Transverse colon (tissue), 4 donors: ENCODE measurements at places on chromosomes 6 and 20.

DNA sequence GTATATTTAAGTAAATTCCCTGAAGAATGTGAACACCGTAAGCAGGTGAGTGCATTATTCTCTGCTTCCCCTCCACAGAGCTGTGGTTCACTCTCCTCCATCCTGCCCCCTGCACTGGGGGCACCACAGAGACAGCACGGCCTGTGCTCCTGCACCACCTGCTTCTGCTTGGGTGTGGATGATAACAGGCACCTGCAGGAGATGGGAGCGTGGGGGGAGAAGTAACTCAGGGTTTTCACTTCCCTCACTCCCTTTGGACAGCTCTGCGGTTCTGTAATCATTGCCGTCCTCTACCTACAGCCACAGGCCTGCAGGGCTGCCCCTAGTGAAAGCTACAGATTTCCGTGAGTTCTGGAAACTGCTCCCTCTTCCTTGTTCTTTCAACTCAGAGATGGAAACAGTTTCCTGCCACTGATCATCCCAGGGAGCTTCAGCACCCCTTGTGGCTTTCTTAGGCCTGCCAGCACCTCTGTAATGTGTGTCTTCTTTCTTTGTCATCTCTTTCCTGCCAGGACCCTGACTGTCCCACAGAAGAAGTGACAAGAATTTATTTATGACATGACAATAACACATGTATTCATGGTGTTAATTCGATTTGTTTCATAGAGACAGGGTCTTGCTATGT is 21.3 kb upstream of the MICB start:
- DNase-seq = no peak

DNA sequence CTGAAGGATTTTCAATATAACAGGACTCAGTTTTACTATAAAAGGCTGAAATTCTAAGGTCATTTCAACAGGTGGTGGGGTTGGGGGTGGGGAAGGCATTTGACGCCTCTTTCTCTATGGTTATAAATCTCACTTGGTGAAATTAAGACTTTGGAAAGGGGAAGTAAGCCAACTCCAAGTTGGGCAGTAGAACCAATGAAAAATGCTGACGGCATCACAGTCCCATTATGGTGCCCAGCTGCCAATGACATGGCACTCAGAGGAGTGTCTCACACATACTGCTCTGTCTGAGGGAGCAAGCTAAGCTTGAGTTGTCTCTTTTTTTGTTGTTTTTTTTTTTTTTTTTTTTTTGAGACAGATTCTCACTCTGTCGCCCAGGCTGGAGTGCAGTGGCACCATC is 4.7 kb downstream of the SLC16A10 start:
- no peak for DNase-seq

DNA sequence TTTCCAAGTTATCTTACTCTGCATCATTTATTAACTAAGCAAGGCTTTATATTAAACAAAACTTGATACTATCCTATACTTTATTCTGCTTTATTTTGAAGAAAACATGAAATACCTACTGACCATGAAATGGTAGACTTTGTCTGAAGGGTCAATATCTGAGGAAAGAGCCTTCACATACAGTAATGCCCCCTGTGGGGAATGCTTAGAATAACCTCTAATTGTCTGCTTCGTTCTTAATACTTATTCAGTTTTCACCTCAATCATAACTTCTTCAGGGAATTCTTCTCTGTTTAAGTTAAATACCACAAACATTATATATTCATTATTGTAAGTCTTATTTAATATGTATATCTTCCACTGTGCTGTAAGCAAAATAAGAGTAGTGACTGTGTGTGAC is 498.9 kb upstream of the MANEA start:
- no peak for DNase-seq

GRCh38 chr6:165184192-165184979 is 125.0 kb downstream of the C6orf118 start:
- DNase-seq = no peak

DNA sequence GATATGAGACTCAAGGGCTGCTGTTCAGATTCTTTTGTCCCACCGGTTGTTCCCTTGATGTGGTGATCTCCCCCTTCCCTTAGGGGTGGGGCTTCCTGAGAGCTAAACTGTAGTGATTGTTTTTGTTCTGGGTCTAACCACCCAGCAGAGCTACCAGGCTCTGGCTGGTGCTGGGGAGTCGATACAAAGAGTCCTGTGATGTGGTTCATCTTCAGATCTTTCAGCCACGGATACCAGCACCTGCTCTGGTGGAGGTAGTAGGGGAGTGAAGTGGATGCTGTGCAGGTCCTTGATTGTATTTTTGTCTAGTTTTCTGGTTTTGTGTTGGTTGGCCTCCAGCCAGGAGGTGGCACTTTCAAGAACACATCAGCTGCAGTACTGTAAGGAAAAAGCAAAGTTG is 801.6 kb downstream of the EPHA7 start:
- DNase-seq = no peak

GRCh38 chr6:29628419-29629281 is 4.3 kb downstream of the GABBR1 start:
- peak; percentile 77 for DNase-seq

- DNase-seq = peak; percentile 72
Observed at GRCh38 chr6:39945626-39946025, 11.4 kb upstream of the MOCS1 start.

DNA sequence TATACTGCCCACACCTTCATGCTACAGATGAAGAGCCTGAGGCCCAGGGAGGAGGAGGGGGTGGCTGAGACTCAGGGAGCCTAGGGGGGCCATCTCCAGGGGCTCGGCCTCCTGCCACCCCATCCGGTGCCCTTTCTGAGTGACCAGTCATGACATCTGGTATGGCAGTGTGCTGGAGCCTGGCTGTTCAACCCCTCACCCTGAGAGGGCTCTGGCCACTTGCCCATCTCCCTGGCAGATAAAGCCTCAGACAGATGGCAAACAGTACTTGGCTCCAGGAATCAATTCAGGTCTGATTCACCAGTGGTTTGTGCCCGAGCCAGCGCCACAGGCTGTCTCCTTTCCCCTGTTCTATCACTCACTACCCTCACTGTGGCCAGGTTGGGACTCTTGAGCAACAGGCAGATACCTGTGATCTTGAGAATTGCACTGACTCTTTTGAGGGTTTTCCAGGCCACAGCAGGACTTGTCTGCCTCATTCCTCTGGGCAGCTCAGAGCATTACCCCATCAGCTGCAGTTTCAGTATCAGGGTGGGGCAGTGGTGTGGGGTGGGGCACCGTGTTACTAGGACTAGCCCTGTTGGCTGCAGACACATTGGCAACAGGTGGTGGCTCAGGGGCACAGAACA is 22.8 kb downstream of the SRSF3 start:
- DNase-seq = peak; percentile 80

DNA sequence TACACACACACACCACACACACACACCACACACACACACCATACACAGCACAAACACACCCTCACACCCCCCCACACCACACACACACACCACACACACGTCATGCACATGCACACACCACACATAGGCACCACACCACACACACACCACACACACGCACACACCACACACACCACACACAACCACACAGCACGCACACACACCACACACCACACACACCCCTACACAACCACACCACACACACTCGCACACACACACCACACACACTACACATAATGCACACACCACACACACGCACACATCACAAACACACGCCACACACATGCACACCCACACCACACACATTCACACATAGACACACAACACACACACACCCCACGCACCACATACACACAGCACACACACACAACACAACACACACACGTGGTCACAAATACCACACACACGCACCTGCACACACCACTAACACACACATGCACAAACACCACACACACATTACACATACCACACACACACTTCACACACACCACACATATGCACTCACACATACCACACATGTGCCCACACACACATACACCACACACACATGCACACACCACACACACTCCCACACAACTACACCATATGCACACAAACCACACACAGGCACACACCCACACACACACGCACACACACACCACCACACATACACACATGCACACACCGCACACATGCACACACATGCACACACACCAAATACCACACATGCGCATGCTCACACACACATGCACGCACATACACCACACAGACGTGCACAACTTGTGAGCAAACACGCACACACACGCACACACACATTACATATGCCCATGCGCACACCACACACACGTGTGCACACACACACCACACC is 9.4 kb upstream of the ACSS1 start:
- DNase-seq = peak; percentile 3
